ENCODE measurements at places on chromosomes 4 and X.

DNA sequence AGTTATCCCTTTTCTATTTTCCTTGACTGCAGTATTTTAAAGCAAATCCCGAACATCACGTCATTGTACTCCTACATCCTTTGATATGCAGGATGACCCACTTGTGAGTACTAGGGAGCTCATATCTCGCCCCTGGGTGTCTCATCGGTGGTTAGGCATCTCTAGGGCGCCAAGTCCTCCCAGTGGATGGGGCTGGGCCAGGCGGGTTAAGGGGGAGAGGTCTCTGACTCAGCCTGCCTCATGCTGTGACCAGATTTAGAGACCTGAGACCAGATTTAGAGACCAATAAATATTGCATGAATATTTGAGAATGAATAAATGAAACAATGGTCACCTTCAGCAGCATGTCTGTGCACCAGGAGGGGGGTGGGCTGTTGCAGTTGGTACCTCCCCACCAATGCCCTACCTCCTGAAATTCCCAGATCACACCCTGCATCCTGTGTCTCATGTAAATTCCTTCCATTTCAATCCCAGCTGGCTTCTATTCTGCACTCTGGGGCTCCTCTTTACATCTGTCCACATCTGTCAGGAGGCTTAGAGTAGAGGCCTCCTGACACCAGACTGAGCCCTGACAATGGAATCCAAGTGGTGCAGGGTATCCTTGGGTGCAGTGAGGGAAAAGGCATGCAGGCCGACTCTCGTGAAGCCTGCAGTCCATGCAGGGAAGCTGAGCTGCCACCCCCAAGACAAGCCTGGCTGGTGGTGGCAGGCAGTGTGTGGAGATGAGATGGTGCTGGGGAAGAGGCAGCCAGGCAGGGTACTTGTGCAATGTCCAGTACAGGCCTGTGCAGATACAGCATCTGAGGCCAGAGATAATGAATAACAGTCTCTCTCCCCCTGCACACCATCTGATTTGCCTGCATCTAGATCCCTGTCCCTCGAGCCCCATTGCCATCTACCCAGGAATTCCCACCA lies 5.2 kb downstream of the APLN start:
- no peak for DNase-seq

- no peak for DNase-seq
Measured at GRCh38 chr4:168367065-168367464, 48.5 kb upstream of the DDX60 start.

DNA sequence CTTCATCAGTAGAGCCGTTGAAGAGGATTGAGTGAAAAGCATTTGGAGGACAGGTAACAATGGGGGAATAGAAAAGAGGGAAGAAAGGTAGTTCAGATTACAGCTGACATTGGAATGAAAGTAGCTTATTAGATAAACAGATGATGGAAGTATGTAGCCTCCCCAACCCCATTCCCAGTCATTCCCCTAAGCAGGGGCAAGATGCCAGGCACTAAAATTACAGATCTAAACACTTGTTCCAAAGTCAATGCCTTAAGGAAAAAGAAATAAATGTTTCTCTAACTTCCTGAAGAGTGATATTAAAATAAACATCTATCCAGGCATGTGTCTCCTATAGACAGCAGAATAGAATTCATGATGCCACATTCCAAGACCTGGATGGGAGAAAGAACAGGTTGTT lies 350.8 kb downstream of the PDGFC start:
- no peak for DNase-seq

- no peak for DNase-seq
Measured at GRCh38 chrX:13754765-13755164, 20.2 kb downstream of the OFD1 start.

DNA sequence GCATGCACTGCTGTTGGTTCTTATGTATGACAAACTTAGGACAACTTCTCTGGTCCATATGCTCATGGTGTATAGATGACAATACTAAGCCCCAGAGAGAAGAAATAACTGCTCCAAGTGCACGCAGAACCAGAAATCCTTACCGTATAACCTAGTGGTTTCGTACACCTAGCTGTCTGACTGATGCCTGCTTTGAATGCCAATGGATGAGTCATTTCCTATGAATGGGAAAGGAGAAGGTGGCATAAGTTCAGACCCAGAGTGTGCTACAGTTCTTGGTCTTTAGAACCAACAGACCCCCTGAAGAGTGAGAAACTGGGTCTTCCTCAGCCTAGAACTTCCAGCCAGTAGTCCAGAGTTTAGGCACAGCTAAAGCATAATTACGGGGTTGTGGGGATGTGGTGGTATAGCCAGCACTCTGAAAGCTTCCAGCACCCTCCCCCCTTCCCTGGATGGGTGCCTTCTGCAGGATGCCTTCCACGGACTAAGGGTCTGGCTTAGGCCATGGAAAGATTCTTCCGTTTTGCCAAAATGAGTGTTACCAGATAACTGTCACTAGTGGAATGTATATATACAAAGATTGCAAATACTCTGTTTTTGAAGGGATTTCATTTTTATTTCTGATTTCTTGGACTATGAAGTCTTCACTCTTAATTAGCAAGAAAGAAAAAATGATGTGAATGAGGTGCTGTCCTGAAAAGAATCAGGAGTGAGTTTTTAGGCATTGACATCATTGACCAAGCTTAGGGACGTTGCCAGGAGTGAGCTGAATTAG lies 84.6 kb upstream of the PACRGL start:
- DNase-seq: peak; percentile 62

- no peak for DNase-seq
Measured at GRCh38 chr4:103802766-103803165, 83.0 kb upstream of the TACR3 start.

DNA sequence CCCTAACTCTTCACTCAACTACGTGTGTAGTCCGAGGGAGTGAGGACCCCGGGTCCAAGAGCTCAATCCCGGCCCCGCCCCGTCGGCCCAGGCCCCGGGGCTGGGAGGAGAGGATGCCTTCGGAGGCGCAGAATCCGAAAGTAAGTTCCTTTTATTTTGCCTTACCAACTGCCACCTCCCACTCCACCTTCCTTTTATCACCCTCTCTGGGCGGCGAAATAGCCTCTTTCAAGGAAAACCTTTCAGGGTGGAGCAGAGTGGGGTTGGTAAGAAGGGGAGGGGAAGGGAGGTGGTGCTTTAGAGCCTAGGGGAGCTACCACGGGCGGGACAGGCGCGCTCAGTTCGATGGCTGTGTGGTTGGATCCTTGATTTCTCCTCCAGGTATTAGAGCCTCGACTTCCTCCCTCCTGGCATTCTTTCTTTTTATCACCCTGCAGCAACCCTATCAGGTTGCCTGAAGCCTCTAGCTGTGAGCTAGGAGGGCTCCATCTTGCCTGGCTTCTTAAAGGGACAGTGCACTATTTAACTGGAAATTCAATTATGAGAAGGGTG lies 191.2 kb downstream of the RRAGB start:
- peak; percentile 15 for DNase-seq

- peak; percentile 12 for DNase-seq
Measured at GRCh38 chr4:64617800-64618199, 208.6 kb upstream of the TECRL start.

GRCh38 chr4:154984148-154984547 lies 203.1 kb downstream of the RBM46 start:
- DNase-seq: no peak

GRCh38 chrX:38820751-38821150 lies 19.5 kb downstream of the MID1IP1 start:
- DNase-seq: no peak

DNA sequence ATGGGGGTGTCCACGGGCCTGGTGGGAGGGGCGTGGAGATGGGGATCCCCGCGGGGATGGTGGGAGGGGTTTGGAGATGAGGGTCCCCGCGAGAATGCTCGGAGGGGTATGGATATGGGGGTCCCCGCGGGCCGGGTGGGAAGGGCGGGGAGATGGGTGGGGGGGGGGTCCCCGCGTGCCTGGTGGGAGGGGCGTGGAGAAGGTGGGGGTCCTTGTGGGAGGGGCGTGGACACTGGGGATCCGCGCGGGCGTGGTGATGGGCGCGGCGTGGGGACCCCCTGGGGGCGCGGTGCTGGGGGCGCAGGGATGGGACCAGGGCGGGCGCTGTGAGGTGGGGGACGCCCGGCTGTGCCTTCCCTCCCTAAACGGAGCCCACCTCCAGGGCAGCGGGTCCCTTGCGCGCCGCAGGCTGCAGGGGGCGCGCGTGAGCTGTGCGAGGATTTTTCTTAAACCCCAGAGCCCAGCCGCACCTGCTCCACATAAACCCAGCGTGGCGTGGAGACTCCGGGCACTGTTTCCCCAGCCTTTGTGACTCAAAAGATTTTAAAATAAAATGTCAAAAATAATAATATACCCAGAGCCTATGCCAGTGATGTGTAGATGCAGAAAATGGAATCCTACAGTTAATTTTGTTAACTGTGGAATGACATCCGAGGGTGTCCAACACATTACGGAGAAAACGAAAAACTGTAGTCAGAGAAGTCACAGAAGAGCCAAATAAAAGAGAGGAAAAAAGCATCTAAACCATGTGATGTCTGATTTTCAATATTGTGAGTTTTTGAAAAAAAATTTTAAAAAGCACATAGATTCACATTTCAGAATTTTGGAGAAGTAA lies 1.5 kb upstream of the ASMTL start:
- peak; percentile 65 for DNase-seq

- no peak for DNase-seq
Measured at GRCh38 chr4:187158003-187158402, 434.3 kb upstream of the FAT1 start.

DNA sequence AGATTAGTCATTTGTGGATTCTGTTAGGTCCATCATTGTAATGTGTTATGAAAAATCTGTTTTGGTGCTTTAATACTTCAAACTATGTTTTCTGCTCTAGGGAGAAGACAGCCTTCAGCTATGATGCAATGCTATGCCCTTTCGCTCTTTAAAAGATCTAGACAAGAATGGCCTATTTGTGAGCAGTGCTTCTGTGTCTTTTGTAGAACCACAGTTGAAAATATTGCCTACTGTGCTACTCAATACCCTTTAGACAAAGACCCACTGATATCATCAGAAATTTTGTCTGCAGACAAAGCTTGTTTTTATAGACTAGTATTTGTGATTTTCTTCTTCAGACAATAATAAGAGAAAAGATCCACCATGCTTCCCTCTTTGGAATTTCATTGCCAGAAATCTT lies 44.6 kb upstream of the SLITRK2 start:
- no peak for DNase-seq

- DNase-seq: no peak
Measured at GRCh38 chr4:2515830-2516550, 20.5 kb upstream of the FAM193A start.

- no peak for DNase-seq
Measured at GRCh38 chr4:62474802-62475201, 1274.7 kb downstream of the ADGRL3 start.

DNA sequence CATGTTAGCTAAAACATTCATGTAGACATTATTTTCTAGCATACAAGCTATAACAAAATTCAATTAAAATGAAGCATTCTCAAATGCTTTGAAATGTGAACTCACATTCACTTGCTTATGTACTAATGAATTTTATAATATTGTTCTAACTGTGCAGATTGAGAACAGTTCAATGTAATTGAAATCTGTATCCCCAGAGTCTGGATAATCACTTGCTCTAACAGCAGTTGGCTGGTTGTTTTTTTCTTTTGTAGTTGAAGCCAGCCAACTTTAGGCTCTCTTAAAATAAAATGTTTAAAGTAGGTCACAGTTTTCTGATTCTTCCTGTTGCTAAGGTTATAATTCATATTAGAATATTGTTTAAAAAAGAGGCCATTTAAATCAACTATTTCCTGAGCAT lies 438.9 kb downstream of the NAF1 start:
- DNase-seq: no peak

- DNase-seq: no peak
Measured at GRCh38 chr4:152301381-152301780, 234.5 kb downstream of the FBXW7 start.

DNA sequence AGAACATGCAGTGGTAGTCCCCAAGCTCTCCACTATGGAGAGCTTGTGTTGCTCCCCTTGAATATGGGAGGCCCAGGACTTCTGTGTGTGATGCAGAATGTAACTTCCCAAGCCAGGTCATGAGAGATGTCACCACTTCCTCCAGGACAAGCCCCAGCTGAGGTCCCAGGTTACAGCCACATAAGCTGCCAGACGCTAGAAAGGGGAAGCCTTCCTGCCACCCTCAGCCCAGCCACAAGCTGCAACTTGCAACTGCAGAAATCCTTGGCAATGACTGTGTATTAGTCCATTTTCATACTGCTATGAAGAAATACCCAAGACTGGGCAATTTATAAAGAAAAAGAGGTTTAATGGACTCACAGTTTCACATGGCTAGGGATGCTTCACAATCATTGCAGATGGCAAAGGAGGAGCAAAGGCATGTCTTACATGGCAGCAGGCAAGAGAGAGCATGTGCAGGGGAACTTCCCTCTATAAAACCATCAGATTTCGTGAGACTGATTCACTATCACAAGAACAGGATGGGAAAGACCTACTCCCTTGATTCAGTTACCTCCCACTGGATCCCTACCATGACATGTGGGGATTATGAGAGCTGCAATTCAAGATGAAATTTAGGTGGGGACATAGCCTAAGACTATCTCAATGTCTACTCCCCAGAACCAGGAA lies 91.5 kb upstream of the DHX15 start:
- DNase-seq: no peak

GRCh38 chr4:67909905-67910584 lies 26.2 kb upstream of the TMPRSS11D start:
- DNase-seq: peak; percentile 23

DNA sequence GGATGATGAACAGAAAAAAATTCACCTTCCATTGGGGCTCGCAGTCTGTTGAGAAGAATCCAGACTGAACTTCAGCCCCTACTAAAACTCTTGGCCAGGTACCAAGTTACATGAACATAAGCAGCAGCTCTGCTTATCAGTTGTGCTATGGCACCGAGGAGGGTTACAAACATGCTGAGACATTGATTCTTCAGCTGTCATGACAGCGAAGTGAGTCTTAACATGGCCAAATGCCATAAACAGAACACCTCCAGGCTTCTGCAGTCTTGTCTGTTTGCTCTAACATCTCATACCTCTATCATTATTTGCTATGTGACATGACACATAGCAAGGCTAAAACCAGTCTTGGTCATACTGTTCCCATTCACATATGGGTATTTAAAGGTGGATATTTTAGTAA lies 521.5 kb downstream of the GRID2 start:
- DNase-seq: no peak

DNA sequence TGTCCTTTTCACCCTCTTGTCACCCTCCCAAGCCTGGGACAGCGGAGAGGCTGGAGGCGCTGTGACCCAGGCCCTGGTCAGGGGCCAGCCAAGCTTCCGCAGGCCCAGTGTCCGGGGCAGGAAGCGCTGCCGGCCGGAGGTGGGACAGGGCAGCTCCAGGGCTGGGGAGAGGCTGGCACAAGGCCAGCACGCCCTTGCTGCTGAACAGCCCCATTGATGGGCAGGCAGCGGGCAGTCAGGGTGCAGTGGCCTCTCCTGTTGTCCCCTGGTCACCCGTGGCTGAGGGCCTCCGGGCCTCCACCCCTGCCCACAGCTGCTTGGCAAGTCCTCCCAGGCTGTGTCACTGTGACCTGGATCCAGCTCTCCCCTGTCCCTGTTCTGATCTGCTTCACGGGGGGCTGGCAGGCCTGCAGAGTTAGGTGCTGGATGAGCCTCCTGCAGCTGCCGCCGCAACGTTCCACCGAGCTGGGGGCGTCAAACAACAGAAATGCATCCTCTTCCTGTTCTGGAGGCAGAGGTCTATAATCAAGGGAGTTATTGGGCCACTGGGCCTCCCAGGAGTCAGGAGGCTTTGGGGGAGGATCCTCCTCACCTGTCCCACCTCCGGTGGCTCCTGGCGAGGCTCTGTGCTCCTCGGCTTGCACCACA lies 107.9 kb downstream of the PSAPL1 start:
- DNase-seq: no peak

Measured in ACHN (cell line).